ENCODE measurements at places on chromosomes 1 and 21.

DNA sequence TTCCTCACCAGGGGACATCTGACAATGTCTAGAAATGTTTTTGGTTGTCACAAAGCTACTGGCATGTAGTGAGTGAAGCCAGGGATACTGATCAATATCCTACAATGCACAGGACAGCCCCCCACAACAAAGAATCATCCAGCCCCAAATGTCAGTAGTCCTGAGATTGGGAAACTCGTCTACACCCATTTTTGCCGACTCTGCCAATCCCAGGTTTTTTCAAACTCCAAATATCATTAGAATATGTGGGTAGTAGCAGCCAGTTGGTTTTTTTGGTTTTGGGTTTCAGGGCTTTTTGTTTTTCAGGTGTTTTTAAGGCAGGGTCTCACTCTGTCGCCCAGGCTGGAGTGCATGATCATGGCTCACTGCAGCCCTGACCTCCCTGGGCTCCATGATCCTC is 5.9 kb downstream of the SPATA46 start:
- no peak for DNase-seq

DNA sequence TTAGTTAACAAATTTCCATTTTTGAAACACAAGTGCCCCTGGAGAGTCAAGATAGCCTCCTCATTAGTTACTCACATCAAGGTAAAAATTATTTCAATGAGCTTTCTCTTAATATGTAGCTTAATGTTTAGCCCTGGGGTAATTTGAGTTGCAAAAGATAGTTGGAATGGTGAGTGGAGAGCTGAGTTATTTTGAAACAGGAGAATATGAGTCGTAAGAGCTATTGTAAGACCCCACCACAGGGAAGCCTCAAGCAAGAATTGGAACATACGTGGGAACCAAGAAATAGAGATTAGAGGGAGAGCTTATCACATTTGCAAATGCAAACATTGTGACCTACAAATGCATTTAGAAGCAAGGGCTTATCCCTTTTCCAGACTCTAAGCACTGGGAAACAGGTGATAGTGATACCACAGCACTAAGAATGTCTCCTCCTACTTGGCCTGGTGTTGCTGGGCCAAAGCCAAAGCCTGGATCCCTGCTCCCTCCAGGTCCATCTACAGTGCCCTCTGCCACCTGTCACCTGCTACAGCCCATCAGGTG is 635.1 kb downstream of the PTPRC start:
- no peak for DNase-seq

- peak; percentile 74 for DNase-seq
These were observed 13.5 kb upstream of the SLC19A1 start for GRCh38 chr21:45555557-45556301.

DNA sequence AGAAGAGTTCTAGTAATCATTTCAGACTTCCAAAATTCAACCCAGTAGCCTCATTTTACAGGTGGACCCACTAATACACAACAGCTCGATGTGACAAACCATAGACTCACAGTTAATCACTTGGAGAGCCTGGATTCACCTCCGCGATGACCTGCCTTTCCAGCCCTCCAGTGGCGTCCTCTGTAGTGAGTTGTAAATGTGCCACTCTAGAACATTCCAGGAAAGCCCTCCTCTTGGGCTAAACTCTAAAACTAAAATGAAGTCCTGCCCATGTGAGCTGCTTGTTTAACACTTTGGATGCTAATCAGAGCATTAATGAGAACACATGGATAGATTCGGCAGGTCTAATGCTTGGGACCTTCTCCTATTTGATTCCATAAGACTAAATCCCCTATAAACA is 140.7 kb downstream of the DHRS3 start:
- no peak for DNase-seq

GRCh38 chr1:112337028-112337531 is 58.9 kb upstream of the CTTNBP2NL start:
- DNase-seq: no peak

DNA sequence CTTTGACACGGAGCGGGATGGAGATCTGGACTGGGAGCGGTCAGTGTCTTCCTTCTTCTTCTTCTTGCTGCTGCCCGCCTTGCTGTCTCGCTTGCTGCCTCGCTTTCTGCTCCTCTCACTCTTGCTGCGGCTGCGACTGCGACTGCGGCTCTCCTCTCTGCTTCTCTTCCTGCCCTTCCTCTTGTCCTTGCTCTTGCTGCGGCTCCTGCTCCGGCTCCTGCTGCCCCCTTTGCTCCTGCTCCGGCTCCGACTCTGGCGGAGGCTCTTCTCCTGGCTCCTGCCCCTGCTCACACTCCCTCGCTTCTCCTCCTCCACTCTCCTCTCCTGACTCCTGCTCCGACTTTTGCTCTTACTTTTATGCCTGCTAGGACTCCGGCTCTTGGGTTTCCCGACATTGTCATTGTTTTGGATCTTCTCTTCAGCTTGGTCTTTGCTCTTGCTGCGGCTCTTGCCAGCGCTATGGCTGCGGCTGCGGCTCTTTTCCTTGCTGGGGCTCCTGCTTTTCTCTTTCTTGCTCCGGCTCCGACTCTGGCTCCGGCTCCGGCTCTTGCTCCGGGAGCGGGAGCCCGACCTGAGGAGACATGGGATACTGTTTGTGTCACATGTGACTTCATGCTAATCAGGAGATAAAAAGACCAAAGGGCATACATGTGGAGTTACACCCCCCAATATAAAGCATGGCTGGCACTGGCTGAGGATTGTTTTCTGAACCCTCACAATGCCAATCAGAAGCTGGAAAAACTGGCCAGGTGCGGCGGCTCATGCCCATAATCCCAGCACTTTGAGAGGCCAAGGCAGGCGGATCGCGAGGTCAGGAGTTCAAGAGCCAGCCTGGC is 25.2 kb upstream of the TMEM200B start:
- no peak for DNase-seq

DNA sequence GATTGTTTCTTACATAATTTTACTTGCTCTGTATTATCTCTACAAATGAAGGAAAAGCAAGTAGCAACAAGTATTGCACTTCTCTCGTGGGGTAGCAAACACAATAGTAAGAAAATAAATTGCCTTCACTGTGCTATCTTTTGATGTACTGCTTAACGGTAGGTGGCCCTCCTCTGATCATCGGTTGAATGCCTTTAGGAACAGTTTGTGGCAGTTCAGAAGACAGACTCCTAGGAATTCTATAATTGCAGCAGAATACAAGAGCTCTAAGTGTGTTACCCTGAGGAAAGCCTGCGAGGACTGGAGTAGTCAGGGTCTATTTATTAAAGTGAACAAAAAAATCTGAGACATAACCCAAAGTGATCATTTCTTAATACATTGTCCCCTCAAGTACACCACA is 1135.9 kb downstream of the KCNT2 start:
- DNase-seq: no peak

- DNase-seq: no peak
These were observed 995 bp downstream of the ID3 start for GRCh38 chr1:23558140-23558871.

DNA sequence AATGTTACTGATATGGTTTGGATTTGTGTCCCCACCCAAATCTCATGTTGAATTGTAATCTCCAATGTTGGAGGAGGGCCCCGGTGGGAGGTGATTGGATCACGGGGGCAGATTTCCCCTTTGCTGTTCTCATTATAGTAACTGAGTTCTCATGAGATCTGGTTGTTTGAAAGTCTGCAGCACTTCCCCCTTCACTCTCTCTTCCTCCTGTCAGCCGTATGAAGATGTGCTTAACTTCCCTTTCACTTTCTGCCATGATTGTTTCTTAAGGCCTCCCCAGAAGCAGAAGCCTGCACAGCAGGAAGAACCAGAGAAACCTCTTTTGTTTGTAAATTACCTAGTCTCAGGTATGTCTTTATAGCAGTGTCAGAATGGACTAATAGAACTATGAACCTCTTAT is 28.4 kb downstream of the TRIM33 start:
- no peak for DNase-seq

DNA sequence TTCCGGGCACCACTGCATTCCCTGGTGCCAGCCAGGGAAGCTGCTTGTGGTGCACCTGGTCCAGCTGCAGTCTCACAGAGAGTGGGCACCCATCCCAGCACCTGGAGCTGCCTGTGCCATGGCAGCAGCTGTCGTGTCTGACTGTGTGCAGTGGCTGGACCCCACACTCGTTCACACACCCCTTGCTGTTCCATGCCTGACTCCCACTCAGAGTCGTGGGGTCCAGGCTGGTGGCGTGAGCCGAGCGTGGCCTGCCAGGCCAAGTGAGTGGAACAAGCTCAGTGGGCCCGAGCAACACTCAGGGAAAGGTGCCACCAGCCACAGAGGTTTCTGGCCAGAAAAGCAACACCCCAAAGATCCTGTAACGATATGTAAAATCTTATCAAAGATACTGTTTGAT is 97.2 kb upstream of the KCNK1 start:
- no peak for DNase-seq

DNA sequence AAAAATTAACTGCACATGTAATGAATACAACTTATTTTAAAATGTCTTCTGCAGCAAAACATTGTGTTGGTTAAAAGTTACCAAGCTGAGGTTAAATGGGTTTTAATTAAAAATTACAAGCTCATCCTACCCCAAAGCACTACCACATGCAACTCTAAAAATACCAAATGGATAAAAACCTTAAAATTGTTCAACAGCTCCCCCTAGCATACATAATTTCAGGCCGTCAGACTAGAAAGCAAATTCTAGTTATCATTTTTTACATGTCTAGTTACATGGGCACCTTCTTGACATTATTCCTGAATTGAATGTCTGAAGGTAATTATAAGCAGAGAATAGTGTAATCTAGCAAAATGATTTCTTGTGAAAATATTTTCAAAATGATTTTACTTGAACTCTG is 176.5 kb downstream of the C1orf21 start:
- DNase-seq: no peak

GRCh38 chr1:91621907-91622306 is 121.3 kb downstream of the CDC7 start:
- DNase-seq: no peak

- no peak for DNase-seq
These were observed 67.1 kb upstream of the UBE2U start for GRCh38 chr1:64136296-64136695.

DNA sequence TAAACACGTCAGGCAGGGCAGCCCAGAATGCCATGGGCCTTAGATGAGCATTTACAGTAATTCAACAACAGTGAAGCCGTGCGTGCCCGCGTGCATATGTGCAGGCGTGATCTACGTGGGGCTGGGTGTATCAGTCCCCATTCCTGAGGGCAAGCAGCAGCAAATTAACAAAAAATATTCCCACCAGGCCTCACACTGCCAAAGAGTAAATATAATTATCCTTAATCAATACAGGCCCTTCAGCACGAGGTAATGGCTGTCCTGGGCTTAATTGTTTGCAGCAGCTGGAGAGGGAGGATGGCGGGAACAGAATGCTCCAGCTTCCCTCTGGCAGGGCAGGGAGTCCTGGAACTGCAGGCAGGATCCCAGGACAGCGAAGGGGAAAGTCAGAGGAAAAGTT is 91.8 kb downstream of the DDX20 start:
- DNase-seq: no peak

DNA sequence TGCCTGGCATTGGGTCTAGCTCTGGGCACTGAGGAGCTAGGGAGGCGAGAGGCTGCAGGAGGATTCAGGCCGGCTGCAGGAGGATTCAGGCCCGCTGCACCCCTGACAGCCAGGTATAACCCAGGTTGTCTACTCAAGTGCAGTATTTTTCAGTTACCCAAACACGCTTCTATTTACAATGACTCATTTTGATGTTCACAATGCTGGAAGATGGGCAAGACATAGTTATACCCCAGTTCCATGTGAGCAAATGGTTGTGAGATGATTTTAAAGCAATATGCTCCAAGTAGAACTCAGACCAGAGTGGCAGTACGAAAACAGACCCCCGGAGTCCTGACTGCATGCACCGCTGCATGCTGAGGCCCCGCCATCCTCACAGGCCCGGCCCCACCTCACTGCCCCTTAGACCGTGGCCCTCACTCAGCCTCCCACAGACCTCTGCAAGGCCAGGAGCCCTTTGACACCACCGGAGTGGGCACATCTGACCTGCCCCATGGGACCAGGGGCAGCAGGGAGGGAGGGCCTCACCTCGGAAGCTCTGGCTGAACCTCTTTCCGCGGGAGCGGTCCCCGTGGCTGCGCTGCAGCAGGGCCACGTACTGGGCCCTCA is 553 bp downstream of the LEFTY1 start:
- DNase-seq: no peak

DNA sequence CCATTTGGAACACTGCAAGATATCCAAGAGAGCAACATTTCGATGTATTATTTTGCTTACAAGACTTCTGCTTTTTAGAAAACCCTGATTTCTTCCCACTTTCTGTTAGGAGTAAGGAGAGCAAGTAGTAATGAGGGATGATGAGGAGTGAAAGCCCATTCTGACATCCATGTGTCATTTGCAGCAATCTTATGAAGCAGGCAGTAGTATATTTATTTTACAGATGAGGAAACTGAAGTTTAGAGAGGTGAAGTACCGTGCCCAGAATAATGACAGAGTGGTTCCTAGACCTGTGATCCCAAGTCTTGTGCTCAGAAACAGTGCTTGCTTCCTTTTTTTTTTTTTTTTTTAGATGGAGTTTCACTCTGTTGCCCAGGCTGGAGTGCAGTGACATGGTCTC is 7.1 kb upstream of the ZSCAN20 start:
- no peak for DNase-seq

DNA sequence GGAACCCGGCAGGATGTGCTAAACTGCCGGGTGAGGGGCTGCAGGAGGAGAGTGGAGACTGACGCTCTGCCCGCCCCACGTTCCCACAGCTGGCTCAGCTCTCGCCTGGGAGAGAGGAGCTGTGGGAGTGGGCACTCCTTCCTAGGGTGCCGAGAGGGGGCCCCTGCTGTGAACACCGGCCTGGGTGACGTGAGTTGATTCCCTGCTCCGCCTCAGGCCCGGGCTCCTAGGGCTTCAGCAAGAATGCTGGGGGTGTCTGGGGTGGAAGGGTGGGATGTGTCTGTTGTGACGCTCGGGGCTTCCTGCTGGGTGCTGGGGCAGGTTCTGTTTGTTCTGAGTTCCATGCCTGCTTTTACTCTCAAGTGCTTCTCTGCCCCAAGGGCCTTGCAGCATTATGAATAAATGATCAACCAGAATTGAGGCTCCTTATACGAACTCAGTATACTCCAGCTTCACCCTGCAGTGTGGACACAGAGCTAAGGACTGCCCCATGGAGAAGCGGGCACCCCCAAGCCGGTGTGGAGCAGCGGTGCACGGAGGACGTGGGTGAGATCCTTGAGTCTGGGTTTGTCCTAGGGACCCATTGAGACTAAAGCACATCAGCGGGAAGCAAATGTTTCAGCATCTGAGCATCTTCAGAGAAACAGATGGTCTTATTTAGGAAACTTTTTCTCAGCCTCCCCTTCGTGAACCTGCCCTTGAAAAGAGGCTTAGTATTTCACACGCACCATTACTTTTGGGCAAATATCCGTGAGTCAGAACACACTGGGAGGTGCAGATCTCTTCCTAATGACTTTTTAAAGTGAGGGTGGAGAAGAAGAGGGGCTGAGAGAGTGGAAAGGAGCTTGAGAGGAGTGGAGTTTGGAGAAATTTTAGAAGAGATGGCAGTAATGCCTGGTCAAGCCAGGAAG is 41.7 kb downstream of the SYT6 start:
- DNase-seq: no peak

DNA sequence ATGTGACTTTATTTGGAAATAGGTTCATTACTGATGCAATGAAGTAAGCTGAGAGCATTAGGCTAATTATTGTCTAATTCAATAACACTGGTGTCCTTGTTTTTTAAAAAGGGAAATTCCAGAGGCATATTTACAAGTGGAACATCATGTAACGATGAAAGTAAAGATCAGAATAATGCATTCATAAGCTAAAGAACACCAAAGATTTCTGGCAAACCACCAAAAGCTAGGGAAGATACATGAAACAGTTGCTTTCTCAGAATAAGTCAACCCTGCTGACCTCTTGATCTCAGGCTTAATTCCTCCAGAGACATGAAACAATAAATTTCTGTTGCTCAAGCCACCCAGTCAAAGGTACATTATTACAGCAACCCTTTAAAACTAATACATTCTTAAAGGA is 20.3 kb upstream of the IFI16 start:
- no peak for DNase-seq

- DNase-seq: no peak
These were observed 1144.1 kb upstream of the ADGRL2 start for GRCh38 chr1:80656641-80657040.
